H9 (cell line): ENCODE measurements at places on chromosomes 13 and 19.
A peak's percentile ranks its signal among the peaks of the same experiment; 100 is the strongest.

DNA sequence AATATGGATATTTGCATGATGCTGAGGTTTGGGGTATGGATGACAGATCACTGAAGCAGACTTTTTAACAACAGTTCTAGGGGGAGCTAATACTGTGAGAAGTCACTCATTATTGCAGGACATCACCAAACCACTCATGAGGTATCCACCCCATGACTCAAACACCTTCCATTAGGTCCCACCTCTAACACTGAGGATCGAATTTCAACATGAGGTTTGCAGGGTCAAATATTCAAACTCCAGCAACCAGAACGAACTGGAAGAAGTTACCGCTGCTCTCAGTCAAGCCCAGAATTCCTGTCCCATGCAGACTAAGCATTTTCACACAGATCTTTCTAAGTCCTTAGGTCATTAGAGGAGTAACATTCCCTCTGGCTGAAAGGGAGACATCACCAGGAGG, 758.9 kb downstream of the UQCRFS1 start:
- no peak overlapping the region for H3K27ac ChIP-seq
- no peaks in the 10 kb centered on the region for H3K27me3 ChIP-seq
- H3K4me3 ChIP-seq = no peak overlapping the region

DNA sequence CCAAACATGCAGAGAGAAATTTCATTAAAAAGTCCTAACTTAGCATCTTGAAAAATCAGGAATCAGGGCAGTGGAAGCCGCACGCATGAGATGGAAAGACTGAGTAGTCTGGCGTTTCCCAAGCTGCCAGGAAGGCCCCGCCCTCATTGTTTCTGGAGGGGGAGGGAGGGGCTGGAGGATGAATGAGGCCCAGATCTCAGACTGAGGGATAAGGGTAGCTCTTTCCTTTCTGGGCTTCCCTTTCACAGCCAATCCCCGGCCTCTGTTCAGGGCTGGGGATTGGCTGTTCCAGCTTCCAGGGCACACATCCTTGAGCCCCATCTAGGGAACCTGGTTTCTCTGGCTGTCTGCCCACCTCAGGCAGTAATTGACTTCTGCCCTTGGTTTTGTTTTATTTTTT, 7.3 kb downstream of the C19orf53 start:
- peaks cover 31% of the 10 kb centered on the region for H3K36me3 ChIP-seq
- H3K27me3 ChIP-seq = no peaks in the 10 kb centered on the region
- no peak overlapping the region for H3K27ac ChIP-seq
- no peak overlapping the region for H3K4me3 ChIP-seq
- H3K4me1 ChIP-seq = no peaks in the 10 kb centered on the region

- no peak for DNase-seq
- no peaks in the 10 kb centered on the region for H3K4me1 ChIP-seq
- no peak overlapping the region for H3K4me3 ChIP-seq
- H3K36me3 ChIP-seq = peaks cover 25% of the 10 kb centered on the region
These were observed 7.3 kb upstream of the KCTD4 start for GRCh38 chr13:45208132-45208531.

DNA sequence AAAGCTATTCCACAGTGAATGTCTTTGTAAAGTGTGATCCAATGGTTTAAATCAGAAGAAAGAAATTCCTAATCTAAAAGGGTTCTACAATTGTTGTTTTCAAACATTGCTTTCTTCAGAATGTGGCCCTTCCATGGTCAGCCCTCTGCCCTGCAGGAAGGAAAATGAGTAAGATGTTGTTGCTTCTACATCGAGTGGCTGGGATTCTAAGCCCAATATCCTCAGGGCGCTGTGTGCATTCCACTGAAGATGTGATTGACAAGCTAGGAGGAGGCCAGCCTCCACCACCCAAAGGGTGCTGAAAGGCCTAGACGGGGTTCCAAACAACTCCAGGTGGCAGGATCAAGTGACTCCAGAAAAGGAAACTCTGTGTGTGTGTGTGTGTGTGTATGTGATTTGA, 316.9 kb upstream of the TSHZ3 start:
- H3K27ac ChIP-seq = no peak overlapping the region
- H3K4me3 ChIP-seq = no peak overlapping the region
- no peaks in the 10 kb centered on the region for H3K4me1 ChIP-seq
- H3K36me3 ChIP-seq = no peaks in the 10 kb centered on the region; the same call in 2 of the 3 replicates
- no peak for DNase-seq

DNA sequence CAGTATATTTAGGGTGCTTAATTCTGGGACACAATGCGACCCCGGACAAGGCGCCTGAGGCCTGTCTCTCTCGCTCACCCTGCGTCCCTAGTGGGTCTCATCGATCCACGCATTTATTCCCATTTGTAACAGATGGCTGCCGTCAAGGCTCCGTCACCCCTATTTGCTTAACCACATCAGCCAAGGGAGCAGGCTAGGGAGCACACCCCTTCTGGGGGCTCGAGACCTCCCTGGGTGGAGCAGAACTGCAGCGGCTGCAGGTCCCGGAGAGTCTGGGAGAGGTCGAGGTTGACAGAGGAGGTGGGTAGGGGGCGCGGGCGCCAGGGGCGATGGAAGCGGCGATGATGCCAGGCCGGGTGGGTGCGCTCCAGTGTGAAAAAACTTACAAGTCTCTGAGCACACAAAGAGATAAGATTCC, 507 bp downstream of the ALG5 start:
- H3K27ac ChIP-seq = no peak overlapping the region
- no peaks in the 10 kb centered on the region for H3K4me1 ChIP-seq
- peaks cover 28% of the 10 kb centered on the region for H3K36me3 ChIP-seq
- peak overlapping the region; percentile 100 for H3K4me3 ChIP-seq
- peak; percentile 34 for DNase-seq

DNA sequence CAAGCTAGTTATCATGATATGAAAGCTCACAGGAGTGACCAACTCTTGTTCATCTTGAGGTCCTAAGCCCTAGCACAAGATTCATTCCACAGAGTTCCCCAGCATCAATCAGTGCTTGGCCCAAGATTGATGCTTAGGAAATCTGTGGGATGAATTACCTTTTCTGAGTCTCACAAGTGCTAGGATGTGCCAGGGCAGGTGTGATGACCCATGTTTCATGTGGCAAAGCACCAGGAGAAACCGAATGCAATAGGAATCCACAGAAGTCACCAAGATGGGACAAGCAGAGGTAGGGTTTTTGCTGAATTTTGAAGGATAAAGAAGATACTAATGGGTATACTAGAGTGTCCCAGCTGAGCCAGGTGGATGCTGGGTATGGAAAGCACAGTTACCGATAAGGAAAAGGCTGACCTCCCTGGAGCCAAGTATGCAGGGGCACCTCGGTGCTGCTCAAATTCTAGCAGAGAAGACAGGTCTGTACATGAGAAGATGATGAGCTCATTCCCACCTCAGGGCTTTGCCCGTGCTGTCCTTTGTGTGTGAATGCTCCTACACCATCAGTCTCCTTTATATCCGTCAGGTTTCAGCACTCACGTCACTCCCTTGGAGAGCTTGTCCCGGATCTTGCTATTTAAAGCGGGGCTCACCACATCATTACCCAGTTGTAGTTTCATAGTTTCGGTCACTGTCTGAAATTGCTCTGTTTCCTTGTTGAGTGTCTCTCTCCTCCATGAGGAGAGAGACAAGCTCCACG, 168.9 kb upstream of the TSC22D1 start:
- H3K4me1 ChIP-seq = no peaks in the 10 kb centered on the region
- H3K36me3 ChIP-seq = no peaks in the 10 kb centered on the region; the same call in 2 of the 3 replicates
- no peak overlapping the region for H3K27ac ChIP-seq
- DNase-seq = no peak

- peaks cover 13% of the 10 kb centered on the region for H3K36me3 ChIP-seq
- H3K27ac ChIP-seq = no peak overlapping the region
- no peak overlapping the region for H3K4me3 ChIP-seq
These were observed 44.3 kb upstream of the CEACAM21 start for GRCh38 chr19:41531438-41532311.

DNA sequence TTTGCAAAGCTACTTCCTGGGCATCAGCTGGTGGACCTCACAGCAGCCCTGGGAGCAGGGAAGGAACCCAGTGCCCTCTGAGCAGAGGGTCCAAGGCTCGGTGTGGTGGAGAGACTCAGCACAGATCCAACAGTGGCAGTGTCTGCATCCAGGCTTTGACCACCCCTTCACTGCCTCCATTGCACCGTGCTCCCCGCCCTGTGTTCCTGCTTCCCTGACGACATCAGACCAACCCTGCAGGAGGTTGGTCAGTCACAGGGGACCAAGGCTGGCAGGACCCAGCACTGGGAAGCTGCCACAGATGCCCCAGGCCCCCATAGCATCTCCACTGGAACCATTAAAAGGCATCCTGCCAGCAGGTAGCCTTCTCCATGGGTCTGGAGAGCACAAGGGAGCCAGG, 7.8 kb upstream of the VSTM2B start:
- H3K27ac ChIP-seq = no peak overlapping the region
- no peaks in the 10 kb centered on the region for H3K36me3 ChIP-seq
- no peak for DNase-seq
- H3K4me1 ChIP-seq = no peaks in the 10 kb centered on the region

DNA sequence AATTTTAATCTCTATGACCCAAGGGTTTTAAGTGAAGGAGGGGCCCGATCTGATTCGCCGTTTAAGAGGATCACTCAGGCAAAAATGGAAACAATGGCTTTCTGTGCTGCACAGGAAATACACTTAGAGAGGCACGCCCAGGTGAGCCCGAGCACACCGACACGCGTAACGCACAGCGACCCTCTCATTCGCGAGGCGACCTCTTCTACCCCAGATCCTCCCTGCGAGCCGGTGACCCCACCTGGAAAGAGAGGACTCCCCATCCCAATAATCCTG, 216 bp downstream of the SH2D3A start:
- H3K36me3 ChIP-seq = no peaks in the 10 kb centered on the region
- DNase-seq = no peak
- peak overlapping the region; percentile 91 for H3K4me3 ChIP-seq
- H3K27ac ChIP-seq = no peak overlapping the region

DNA sequence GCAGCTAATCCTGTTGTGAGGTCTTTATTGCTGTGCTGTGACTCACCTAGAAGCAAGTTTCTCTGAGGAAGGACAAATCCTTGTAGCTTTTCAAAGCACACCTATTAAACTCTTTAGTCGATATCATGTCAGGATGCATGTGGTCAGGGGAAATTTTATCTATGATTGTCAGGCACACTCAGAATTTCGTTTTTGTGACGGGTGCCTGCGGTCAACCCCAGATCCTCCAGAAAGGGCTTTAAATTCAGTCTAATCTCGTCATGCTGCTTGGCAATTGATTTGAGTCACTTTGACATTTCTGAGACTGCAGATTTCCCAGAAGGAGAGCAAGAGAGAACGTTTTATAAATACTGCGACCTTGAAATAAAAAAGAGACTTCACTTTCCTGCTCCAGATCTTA, 316.9 kb downstream of the FGF9 start:
- DNase-seq = no peak
- no peaks in the 10 kb centered on the region for H3K36me3 ChIP-seq
- H3K27ac ChIP-seq = no peak overlapping the region
- no peaks in the 10 kb centered on the region for H3K4me1 ChIP-seq
- no peak overlapping the region for H3K4me3 ChIP-seq

GRCh38 chr19:33580645-33581037, 41.1 kb upstream of the CHST8 start:
- H3K4me3 ChIP-seq = no peak overlapping the region
- H3K27ac ChIP-seq = no peak overlapping the region
- no peak for DNase-seq
- H3K27me3 ChIP-seq = no peaks in the 10 kb centered on the region

- no peaks in the 10 kb centered on the region; the same call in 1 of the 2 replicates for H3K4me1 ChIP-seq
- H3K27ac ChIP-seq = no peak overlapping the region
- H3K27me3 ChIP-seq = no peaks in the 10 kb centered on the region
- H3K4me3 ChIP-seq = no peak overlapping the region
- no peak for DNase-seq
These were observed 2.6 kb downstream of the ACSBG2 start for GRCh38 chr19:6138066-6138465.

GRCh38 chr19:49441210-49441959, at the start of gene SLC17A7:
SLC17A7 (minus strand) TSS chr19:49441527; CDS start chr19:49441379, 148 bp downstream.
- H3K36me3 ChIP-seq = peaks cover 6% of the 10 kb centered on the region
- DNase-seq = peak; percentile 91
- H3K27me3 ChIP-seq = peaks cover 34% of the 10 kb centered on the region; the same call in 1 of the 2 replicates
- no peaks in the 10 kb centered on the region for H3K4me1 ChIP-seq
- peak within 1 kb of the TSS; percentile 74 for H3K4me3 ChIP-seq
- H3K27ac ChIP-seq = no peak within 1 kb of the TSS

GRCh38 chr13:89748716-89749115, 1598.8 kb upstream of the MIR17HG start:
- H3K36me3 ChIP-seq = no peaks in the 10 kb centered on the region
- H3K27ac ChIP-seq = no peak overlapping the region
- no peak overlapping the region for H3K4me3 ChIP-seq
- no peaks in the 10 kb centered on the region for H3K4me1 ChIP-seq
- H3K27me3 ChIP-seq = no peaks in the 10 kb centered on the region
- DNase-seq = no peak

DNA sequence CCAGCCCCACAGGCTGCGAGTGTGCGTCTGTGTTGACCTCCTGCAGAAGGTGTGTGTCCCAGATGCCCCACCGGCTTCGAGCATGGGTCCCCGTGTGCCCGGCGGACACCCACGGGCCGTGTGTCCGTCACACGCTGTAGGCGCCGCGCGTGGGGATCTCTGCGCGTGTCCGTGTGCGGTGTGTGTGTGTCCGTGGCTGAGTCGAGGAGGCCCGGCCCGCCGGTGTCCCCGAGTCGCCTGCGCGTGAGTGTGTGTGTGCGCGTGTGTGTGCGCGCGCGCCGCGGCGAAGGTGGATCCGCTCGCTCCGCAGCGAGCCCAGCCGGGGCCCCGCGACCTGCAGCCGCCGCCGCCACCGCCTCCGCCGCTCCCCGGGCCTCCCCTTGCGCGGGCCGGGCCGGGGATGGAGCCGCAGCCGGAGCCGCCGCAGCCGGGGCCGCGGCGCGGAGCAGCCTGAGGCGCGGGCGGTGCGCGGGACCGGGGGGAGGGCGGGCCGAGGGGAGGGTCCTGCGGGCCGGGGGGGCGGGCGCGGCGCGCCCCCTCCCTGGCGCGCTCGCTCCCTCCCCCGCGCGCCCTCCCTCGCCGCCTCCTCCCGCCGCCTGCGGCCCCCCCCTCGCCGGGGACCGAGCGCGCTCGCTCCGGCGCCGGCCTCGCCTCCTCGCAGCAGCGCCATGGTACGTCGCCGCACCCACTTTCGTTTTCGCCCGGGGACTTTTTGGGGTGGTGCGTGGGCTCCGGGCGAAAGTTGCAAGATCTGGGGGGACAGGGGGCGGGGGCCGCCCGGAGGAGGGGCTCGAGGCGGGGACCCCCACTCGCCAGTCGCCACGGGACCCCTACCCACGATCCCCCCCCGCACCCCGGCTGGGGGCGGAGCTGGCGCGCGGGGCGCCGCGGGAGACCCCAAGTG, 7.1 kb upstream of the NFIC start:
- no peak overlapping the region for H3K27ac ChIP-seq
- no peaks in the 10 kb centered on the region for H3K36me3 ChIP-seq
- H3K4me1 ChIP-seq = no peaks in the 10 kb centered on the region; the same call in 1 of the 2 replicates
- no peak for DNase-seq
